ENCODE measurements at places on chromosomes 2 and 18.

DNA sequence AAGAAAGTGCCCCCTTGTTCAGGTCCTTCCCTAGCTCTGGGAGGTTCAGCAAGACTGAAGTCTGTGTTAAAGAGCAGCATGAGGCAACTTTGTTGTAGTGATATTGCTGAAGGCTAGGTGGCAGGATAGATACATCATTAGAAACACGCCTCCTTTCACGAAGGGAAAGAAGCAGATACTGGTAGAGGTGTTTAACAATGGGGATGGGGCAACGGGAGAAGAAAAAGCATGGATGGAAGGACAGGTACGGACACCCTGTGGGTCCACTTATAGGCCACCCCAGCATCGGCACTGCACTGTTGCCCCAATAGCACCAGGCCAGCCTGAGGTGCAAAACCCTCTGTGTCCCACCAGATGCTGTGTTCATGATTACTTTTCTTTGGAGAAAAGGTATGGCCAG lies 3.5 kb upstream of the IGFBP5 start:
- DNase-seq, result no peak

GRCh38 chr2:8329660-8330622 lies 351.9 kb upstream of the ID2 start:
- no peak for DNase-seq

GRCh38 chr2:5528706-5529105 lies 163.5 kb upstream of the SOX11 start:
- no peak for DNase-seq

DNA sequence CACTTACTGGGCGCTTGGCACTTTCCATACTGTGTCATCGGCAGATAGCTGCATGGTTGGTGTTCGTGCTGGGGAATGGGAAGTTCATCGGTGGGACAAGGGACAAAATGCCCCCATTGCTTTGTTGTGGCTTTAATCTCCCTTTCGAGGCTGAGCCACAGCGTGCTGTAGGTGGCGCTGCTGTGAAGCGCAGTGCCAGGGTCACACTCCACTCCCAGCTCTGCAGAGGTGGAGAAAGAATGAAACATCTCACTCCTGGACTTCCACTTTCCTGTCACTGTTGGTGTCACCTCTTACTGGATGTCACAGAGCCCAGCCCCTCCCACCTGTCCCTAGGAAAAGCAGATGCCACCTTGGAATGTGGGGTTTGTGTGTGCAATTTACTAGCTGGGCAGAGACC lies 8.7 kb downstream of the TYMS start:
- DNase-seq, result no peak

- DNase-seq, result no peak
Measured at GRCh38 chr2:150705357-150705756, 217.9 kb upstream of the RND3 start.

DNA sequence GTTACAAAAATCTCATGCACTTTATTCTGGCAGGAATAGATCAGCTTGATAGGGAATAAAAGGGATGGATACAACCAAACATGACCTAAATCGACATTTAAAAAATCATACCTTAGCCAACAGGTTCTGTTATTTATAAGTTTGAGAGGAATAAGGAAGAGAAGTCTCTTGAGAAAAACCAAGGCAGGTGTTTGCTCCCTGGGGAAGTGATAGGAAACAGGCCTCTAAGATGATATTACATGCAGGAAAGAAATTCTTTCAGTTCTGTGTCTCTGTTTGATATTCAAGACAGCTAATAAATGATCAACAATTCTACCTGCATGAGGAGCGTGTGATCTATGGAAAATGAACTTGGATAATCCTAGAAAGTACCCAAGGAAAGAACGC lies 184.8 kb upstream of the ZEB2 start:
- no peak for DNase-seq

GRCh38 chr2:156517419-156517818 lies 81.2 kb downstream of the GPD2 start:
- no peak for DNase-seq

DNA sequence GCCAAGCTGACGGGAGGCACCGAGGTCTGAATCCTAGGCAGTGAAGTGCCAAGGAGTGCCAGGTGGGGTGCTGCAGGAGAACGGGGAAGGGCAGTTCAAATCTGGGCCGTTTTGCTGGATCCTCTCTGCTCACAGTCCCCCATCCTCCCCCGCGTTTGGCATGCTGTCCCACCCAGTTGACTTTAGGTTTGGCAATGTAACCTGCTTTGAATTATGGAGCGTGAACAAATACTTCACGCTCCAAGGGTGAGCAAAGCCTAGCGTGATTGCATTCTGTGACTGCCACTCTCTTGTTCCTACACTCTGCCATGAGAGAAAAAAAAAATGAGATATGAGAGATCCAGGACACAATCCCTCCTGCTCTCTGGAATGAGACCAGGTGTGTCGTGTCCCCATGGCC lies 381.9 kb downstream of the ZNF516 start:
- no peak for DNase-seq

- no peak for DNase-seq
Measured at GRCh38 chr18:3514312-3515216, 64.6 kb downstream of the TGIF1 start.

- DNase-seq, result no peak
Measured at GRCh38 chr18:49546278-49546677, 15.6 kb upstream of the LIPG start.

DNA sequence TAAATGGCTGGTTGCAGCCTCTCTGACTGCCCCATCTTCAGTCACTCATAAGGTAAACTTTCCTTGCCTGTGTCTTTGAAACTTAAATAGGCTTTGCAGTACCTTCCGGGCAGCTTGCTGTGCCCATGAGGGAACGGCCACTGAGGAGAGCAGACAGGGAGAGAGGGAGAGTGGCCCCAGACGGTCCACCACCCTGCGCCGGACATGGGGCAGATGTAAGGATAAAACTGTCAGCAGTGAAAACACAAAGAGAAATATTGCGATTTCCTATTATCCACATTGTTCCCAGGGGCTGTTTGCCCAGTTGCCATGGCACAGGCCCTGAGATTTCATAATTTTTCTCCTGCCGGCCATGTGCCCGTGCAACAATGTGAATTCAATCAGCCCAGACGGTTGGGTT lies 265.9 kb upstream of the SALL3 start:
- no peak for DNase-seq

DNA sequence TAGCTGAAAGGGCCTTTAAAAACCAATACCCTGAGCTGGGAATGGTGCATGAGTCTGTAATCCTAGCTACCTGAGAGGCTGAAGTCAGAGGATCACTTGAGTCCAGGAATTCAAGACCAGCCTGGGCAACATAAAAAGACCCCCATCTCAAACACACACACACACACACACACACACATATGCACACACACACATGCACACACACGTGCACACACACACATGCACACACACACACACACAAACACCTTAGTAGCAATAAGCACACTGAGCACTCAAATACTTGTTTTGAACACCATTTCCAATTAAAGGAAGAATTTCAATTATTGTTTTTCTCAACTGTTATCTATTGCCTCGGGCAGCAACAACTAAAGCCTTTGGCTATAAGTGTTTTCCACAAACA lies 25.6 kb upstream of the UBE2F start:
- no peak for DNase-seq

DNA sequence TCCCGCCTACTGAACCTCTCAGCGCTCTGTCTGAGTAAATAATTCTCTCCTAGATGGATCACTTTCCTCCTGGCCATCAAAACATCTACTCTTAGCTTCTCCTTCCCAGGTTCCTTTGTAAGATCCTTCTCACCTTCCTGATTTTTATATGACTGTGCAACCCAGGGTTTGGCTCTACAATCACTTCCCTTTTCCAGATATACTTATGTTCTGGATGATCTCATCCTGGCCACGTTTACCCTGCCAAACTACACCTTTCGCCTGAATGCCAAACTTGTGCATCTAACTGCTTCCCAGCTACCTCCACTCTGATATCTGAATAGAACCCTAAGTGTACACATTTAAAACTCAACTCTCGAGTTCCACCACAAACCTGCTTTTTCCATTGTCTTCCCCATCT lies 290.5 kb upstream of the REV1 start:
- no peak for DNase-seq

GRCh38 chr18:22846088-22846683 lies 86.9 kb upstream of the RBBP8 start:
- no peak for DNase-seq

DNA sequence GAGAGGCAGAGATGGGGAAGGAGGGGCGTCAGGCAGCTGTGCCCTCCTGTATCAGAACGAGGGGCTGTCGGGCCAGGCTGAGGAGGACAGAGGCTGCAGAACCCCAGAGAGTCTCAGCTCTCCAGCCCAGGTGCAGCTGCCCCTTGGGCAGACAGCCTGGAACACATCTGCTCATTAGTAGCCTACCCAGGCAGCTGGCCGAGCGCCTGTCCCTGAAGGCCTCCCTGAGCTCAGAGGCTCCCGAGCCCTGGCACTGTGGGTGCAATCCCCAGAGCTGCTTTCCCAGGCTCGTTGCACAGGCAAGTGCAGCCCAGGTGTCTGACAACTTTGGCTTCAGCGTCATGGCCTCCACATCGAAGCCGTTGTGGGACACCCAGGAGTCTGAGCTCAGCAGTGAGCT lies 13.1 kb upstream of the TMEM185B start:
- DNase-seq, result no peak

DNA sequence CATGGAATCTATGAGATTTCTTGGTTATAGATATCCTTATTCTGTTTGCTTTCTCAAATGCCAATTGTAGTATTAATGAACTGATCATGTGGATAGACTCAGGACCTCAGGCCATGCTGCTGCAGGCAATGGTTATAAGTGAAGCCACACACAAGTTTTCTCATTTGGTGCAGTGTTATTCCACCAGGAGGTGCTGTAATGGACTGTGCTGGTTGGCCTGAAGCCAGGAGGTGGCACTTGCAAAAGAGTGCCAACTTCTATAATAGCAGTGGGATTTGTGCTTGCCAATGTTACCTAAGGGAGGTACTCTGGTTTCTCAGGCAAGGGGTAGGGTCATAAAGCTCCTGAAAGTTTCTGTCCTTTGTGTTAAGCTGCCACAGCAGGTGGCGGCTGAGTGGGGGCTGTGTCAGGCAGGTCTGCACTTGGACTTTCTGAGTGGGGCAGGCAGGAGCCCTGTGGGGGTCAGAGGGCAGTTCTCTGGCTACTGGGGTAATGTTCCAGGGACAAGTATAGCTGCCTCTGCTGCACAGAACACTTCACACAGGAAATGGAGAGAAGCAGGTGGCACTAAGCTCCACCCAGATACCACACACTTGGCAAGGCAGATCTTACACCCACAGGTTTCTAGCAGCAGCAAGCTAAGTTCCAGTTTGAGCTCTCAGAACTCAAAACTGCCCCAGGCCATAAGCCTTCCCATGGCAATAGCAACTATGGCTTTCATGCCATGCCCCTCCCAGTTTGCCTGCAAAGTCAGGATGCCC lies 352.6 kb upstream of the CWC22 start:
- DNase-seq, result no peak

- no peak for DNase-seq
Measured at GRCh38 chr2:138503087-138503442, 1.5 kb downstream of the SPOPL start.

DNA sequence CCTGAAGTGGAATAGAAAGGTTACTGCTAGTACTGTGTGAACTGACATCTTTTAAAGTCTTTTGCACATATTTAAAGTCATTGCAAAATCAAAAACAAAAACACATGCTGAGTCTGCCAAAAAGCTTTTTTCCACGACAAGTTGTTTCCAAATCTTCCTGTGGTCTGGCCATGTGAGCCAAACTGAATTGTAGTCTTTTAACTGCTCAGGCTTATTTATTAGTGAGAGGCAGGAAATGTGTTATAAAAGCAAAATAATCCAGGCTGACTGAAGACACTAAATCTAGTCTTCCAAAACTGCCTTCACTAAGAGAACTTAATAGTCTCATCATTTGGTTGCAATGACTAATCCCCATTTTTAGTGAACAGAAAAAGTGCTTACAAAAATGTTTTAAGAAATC lies 2.3 kb downstream of the KRCC1 start:
- no peak for DNase-seq
